NCI-H1417 treated with DMSO at 0.1 percent for 48 hours (cell line): ENCODE measurements at places on chromosomes 13 and 19.

- DNase-seq, result no peak
Observed at GRCh38 chr19:48502350-48503018, 9.2 kb downstream of the LMTK3 start.

- DNase-seq, result no peak
Observed at GRCh38 chr19:19597809-19598306, 20.6 kb downstream of the PBX4 start.

- DNase-seq, result no peak
Observed at GRCh38 chr13:52003541-52003940, 7.7 kb downstream of the ATP7B start.

GRCh38 chr13:109725995-109726637 is 60.3 kb downstream of the IRS2 start:
- DNase-seq, result no peak
